ENCODE measurements at places on chromosomes 1 and 21. TPM values are rescaled to one million over a fixed set of nuclear protein-coding genes. Genes with fewer than 3 reads are reported as not detected.

GRCh38 chr1:232439011-232439410 is 190.9 kb downstream of the SIPA1L2 start:
- no peak for DNase-seq

DNA sequence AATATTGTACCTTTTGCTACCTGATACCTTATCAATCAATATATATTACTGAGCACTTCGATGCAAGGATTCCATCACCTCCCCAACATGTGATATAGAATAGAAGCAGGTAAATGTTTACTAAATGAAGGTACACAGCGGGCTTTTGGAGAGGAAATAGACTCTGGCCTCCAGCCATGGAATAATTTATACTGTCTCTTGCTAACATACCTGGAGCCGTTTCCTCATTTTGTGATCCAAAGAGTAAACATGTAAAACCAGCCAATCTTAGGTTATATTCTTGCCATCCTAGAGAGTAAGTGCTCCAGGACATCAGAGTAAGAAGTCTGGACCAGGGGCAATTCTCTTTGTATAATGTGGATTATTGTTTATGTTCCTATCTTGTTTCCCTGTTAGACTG is 39.4 kb downstream of the NDUFS5 start:
- no peak for DNase-seq

DNA sequence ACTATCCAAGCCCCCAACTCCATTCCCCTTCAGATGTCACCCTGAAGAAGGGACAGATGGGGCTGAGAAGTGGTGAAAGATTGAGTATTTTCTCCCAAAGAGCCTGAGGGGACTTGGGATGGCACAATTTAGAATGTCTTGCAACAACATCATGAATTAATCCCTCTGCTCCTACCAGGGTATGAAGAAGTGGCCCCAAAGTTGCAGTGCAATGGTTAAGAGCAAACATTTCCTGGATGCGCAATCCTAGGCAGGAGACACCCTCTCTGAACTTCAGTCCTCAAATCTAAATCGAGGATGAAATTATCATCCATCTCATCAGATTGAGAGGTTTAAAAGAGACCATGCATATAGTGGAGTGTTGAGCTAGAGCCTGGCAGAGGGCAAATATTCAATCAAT is 28.6 kb upstream of the CITED4 start:
- no peak for DNase-seq

CELA3B gene
- not detected for total RNA-seq

- DNase-seq: no peak
These were observed 2.0 kb downstream of the LRRC41 start for GRCh38 chr1:46301406-46301807.

MAP1LC3C gene
- total RNA-seq: not detected

DNA sequence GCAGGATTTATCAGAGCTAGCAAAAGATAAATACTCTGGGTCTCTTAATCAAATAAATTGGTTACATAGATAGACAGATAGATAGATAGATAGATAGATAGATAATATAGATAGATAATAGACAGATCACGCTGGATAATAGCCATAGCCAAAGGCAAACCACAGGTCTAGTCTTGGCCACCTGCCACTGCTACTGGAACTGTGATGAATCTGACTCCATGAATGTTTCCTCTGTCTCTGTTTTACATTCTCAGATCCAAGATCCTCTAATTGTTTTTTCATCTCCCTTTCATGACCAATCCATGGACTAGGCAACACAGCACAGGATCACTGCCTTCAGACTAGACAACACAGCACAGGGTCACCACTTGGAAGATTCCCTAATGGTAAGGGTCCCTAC is 444.7 kb upstream of the NFIA start:
- no peak for DNase-seq

DNA sequence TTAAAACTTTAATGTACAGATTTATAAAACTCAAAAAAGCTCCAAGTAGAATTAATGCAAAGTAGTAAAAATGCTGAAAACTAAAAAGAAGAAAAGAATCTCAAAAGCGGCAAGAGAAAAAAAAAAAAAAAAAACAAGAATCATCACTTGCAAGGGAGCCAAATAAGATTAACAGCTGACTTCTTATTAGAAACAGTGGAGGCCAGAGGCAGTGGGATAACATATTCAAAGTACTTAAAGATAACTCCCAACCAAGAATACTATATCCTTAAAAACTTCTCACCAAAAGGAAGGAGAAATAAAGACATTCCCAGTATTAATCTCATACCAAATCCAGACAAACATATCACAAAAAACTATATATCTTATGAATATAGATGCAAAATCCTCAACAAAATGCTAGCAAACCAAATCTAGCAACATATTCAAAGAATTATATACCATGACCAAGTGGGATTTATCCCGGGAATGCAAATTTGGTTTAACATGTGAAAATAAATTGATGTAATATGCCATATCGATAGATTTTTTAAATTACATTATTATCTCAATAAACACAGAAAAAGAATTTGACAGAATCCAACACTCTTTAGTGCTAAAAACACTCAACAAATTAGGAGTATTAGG is 62.7 kb downstream of the CAMK2N1 start:
- DNase-seq: no peak

GRCh38 chr1:12616709-12617373 is 1.2 kb downstream of the DHRS3 start:
- peak; percentile 33 for DNase-seq

RIPK4 gene
- total RNA-seq: 1.4 TPM

DNA sequence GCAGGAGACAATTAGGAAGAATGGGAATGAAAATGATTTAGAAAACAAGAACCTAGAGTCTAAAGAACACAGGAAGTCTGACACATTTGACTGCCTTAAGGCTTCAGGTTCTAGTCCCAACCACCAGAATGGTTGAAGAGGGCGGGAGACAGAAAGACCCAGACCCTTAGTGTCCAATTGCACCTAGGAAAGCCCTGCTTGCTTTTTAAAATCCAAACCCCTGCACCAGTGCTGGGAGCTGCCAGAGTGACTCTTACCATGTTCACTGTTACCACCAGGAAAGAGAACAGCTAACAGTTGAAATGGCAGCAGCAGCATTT is 265 bp downstream of the CD1B start:
- no peak for DNase-seq

DNA sequence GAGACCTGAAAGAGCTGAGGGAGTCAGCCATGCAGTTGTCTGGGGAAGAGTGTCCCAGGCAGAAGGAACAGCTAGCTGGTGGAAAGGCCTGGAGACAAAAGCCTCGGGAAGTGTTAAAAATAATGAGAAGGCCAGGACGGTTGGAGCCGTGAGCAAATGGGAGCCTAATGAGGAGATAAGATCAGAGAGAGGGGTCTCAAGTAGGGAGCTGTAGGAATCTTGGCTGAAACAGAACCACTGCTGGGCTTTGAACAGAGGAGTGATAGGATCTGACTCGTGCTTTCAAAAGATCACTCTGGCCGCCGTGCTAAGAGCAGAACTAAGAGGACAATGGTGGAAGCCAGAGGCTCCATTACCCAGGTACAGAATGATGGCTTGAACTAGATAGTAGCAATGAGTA is 1.9 kb upstream of the FOXJ3 start:
- no peak for DNase-seq

DNA sequence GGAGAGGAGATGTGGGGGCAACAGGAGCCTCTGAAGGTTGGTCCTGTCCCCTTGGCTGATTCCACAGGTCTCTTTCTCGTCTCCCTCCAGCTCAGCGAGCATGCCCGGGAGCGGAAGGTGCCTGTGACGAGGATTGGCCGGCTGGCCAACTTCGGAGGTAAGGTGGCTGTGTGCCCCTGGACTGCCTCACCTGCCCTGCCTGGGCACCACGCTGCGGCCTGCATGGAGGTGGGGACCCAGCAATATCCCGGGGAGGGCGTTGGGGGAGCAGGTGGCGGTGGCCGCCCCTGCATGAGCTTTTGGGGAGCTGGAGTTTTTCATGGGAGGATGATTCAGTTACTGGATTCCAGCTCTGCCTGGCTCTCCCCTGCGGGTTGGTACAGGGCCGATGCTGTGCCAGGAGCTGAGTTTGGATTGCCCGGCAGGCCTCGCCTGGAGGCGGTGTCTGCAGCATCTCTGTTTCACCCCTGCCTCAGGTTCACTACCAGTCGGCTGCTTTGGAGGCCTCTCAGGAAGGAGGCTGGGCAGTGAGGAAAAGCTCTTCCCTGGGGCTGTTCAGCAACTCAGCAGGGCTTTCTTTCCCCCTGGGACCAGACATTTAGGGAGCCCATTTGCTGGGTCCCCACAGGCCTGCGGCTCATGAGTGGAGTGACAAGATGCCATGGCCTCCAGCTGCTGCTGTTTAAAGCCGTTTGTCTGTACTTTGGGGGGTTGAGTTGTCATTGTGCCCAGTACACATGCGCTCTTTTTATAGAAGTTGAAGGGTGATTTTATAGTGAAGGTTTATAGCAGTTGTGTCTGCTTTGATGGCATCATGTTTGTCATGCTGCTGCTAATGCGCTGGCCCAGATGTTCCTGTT is 25.7 kb downstream of the COQ8A start:
- DNase-seq: no peak

ADAMTSL4 gene
- total RNA-seq: not detected

HPCAL4 gene
- total RNA-seq: 12.1 TPM

- peak; percentile 78 for DNase-seq
These were observed 115.6 kb downstream of the PGBD5 start for GRCh38 chr1:230310381-230311163.

GRCh38 chr1:99292886-99293285 is 28.6 kb downstream of the PLPPR4 start:
- no peak for DNase-seq

GRCh38 chr1:180566495-180566894 is 7.7 kb downstream of the OVAAL start:
- no peak for DNase-seq

DNA sequence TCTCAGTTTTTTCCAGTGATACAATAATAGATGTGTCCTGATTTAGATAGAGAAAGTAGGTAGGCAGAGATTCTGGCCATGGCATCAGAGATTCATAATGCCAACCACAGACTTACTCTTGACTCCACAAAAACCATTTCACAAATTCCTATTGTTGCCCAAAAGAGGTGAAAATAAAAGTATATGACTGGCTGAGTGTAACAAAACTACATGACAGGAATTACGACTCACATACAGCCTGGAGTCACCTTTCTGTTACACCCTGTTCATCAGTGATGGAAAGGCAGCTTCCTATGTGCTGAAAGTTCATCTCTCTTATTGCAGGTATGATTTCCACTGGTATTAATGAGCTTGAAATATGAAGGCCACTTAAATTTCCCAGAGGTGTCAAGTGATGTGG is 72.3 kb downstream of the MPZL1 start:
- DNase-seq: no peak

- no peak for DNase-seq
These were observed 37.4 kb downstream of the GADD45A start for GRCh38 chr1:67722292-67722944.

CCDC27 gene
- not detected for total RNA-seq

TNNT2 gene
- total RNA-seq: not detected

DNA sequence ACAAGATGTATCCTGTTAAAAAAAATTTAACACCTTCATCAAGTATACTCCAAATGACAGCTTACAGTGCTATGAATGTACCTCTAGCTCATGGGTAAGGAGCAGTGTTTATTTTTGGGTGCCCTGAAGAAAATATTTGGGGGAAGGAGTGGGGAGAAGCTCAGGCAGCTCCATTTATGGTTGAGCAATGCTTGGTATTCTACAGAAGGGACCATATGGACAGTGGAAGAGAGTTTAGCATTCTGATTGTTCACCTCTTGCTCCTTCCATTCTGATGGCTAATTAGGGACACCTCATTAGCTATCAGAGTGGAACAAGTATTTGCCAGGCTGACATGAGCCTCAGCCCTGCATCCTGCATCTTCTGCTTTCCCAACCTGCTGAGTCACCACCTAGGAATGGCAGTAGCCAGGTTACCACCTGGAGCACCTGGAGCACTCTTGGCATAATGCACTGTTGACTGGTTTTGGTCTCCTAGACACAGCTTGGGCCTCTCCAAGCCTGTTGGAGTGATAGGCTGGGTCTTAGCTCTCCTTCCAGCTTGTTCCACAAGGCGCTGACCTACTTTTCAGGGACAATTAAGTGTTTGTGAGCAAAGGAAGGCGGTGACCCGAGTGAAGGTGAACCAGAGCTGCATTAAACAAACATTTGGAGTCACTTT is 62.0 kb upstream of the MACF1 start:
- DNase-seq: no peak

- DNase-seq: no peak
These were observed 33.0 kb downstream of the PTPN14 start for GRCh38 chr1:214518361-214518760.

DNA sequence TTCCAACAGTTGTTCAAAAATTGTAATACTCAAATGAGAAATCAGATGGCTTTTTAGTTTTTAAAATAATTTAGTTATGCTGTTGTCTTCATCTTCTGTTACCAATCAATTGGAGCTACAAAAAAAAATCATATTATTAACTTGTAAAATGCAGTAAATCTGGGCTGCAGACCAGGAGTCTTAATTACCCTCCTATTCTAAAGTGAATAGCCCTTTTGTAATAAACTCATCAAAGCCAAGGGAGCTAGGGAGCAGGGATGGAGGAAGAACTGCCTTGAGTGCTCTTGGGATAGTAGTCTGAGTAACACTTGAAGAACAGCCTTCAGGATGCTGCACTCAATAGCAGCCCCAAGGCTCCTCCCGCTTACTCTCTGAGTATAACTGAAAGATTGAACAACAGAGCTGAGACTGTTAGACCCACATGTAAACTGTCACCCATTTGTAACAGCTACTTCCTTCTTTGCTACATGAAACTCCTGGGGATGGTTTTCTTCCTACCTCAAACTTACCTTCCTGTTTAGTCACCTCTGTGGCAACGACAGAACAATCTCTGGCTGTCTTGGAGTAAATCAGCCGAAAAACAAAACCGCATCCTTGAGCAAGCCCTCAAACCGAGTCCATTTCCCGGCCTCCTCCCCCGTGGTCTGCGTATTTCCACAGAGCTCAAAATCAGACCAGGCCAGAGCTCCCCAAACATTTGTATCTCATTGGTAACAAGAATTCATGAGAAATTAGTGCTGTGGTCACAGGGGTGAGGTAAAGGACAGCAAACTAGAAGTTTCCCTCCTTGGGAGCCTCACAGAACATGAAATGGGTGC is 55.9 kb downstream of the CD58 start:
- DNase-seq: peak; percentile 84

GRCh38 chr1:179969962-179970361 is 15.4 kb downstream of the CEP350 start:
- DNase-seq: no peak

- no peak for DNase-seq
These were observed 9.4 kb downstream of the MFN2 start for GRCh38 chr1:11989669-11990068.

DNA sequence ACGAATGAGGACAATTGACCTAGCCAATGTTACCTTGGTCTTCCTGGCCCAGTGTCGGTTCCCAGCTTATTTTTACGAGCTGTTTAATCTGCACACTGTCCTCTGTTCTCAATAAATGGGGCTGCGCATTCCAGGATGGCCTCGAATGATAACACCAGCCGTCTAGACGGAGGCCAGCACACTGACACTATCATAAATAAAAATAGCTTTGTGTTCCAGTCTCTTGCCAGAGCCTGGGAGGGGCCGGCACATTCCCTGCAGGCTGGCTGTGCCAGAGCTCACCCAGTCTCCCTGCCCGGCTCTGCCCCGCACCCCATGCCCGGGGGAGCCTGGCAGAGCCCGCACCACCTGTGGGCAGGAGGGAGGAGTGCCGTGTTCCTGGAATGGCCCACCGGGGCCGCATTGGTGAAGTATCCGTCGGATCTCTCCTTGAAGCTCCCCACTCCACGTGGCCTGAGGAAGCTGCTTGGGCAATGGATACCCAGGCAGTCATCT is 92.1 kb downstream of the SPSB1 start:
- no peak for DNase-seq
